ENCODE measurements at places on chromosomes 2 and 18. TPM values are rescaled to one million over a fixed set of nuclear protein-coding genes. Genes with fewer than 3 reads are reported as not detected.

GRCh38 chr2:195470622-195471021 lies 186.4 kb upstream of the SLC39A10 start:
- DNase-seq = no peak

- DNase-seq = no peak
Measured at GRCh38 chr2:22062679-22063078, 938.9 kb downstream of the TDRD15 start.

DNA sequence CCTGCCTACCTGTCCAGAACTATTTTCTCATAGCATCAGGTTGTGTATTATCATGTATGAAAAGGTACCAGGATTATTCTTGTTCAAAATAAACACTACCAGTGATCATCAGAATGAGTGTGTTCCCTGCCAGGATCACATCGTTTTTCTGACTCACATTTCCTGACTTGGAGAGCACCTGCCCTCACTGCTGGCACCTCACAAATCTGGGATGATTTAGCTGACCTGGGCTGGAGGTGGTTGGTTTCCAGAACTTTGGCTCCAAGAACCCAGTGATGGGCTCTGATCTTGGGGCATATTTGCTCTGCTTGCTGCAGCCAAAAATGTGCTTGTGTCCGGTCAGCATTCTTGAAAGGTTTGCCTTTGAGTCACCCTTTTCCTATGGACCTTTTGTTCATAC lies 836.3 kb upstream of the ACVR2A start:
- no peak for DNase-seq

- no peak for DNase-seq
Measured at GRCh38 chr18:49048396-49049020, 97.7 kb upstream of the SMAD7 start.

- DNase-seq = no peak
Measured at GRCh38 chr2:66478731-66479316, 43.9 kb downstream of the MEIS1 start.

- DNase-seq = no peak
Measured at GRCh38 chr18:36256094-36256493, 41.4 kb upstream of the FHOD3 start.

GRCh38 chr2:11798701-11799435 lies 52.4 kb downstream of the LPIN1 start:
- no peak for DNase-seq

- peak; percentile 64 for DNase-seq
Measured at GRCh38 chr2:43225788-43226557, 433 bp downstream of the ZFP36L2 start.

GRCh38 chr2:148234143-148234542 lies 213.3 kb downstream of the MBD5 start:
- no peak for DNase-seq

DNA sequence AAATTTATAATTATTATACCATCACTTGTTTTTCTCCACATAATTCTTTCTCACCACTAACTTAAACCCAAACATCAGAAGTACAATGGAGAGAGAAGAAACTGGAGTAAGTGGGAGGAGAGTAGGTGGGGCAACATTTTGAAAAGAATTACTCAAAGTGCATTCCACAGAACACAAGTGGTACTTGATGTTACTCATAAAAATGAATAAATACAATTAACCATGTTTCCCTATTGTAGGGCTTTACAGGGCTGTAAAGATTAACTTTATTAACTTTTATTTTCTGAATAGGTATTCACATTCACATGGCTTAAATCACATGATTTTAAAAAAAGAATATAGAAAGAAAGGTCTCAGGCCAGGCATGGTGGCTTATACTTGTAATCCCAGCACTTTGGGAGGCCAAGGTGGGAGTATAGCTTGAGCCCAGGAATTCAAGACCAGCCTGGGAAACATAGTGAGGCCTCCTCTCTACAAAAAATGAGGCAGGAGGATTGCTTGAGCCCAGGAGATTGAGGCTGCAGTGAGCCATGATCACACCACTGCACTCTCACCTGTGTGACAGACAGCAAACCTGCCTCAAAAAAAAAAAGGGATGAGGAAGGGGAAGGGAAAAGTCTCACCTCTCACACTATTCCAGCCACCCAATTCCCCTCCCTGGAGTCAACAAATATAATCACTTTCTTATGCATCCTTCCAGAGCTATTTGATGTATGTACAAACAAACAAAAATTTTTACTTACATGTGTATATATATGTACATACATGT lies 47.1 kb downstream of the KCNG3 start:
- no peak for DNase-seq

DNA sequence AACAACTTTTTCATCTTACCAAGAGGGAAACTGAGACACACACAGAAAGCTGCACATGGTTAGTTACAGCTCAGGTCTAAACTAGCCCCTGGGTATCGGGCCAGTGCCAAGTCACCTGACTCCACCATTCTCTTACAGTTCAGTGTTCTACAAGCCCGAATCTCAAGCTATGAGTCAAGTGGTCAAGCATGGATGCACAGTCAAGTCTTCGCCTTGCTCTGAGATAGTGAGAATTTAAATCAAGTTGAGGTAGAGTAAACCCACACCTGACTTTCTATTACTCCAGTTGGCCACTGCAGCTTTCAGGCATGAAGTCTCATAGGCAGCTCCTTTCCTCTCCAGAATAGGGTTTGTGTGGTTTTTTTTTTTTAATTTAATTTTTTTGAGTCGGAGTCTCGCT lies 34.5 kb upstream of the ARL5A start:
- DNase-seq = no peak

DNA sequence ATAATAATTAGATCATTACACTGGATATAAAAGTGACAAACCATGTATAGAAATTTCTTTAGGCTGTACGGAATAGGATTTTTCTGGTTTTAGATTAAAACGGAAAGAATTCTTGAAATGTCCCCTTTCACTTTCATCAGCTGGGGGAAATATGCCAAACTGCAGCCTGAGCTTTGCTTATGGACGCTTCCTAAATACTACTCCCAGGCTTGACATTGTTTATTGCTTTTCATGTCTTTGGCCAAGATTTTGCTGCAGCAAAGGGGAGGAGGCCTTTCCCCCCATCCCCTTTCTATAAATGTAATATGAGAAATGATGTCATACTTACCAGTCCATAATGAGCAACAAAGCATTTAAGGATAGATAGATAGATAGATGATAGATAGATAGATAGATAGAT lies 158.4 kb downstream of the MAP2 start:
- DNase-seq = no peak

The ZBTB7C gene
- 14.0 TPM for polyA plus RNA-seq

The SH3RF3 gene
- polyA plus RNA-seq = 5.6 TPM

The ANKRD30BL gene
- polyA plus RNA-seq = 1.2 TPM

The ANKRD62 gene
- 0.03 TPM for polyA plus RNA-seq

The NGEF gene
- 3.9 TPM for polyA plus RNA-seq

The CNTNAP5 gene
- 0.11 TPM for polyA plus RNA-seq

The PRKAG3 gene
- polyA plus RNA-seq = 0.12 TPM

The CPSF3 gene
- polyA plus RNA-seq = 55.0 TPM

The CELF4 gene
- polyA plus RNA-seq = 2.2 TPM

The KCNG2 gene
- polyA plus RNA-seq = 0.71 TPM
